ENCODE measurements at places on chromosomes 16 and 17.

GRCh38 chr17:83025636-83026280 lies 53.7 kb upstream of the METRNL start:
- no peak for DNase-seq

DNA sequence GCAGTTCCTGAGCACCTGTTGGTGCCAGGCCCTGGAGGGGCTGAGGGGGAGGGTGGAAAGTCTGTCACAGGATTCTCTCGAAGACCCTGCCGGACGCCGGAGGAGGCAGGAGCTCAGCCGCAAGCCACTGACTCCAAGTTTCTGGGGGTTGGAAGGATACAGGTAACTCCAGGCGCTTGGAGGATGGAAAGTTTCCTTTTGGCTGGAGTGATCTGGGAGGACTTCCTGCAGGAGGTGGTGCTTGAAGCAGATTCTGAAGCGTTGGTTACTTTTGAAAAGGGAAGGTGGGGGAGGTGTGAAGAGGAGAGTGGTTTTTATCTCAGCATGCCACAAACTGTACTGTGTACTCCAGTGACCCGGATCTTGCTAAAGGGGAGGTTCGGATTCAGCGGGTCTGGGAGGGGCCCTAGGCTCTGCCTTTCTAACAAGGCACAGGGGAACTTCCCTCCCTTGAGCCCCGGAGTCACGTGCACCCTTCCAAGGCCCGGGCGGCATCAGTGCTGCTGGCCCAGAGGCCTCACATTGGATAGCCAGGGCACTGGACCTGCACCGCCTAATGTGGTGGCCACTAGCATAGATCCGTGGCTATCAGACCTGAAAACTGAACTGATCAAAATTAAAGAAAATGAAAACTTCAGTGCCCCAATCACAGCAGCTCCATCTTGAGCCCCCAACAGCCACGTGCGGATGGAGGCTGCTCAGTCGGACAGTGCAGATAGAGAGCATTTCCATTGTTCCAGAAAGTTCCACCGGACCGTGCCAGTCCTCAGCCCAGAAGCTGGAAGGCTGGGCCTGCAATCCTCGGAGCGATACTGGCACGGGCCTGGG lies 42.2 kb upstream of the GSE1 start:
- DNase-seq: peak; percentile 76

- no peak for DNase-seq
Measured at GRCh38 chr16:10927497-10928112, 14.7 kb downstream of the DEXI start.

DNA sequence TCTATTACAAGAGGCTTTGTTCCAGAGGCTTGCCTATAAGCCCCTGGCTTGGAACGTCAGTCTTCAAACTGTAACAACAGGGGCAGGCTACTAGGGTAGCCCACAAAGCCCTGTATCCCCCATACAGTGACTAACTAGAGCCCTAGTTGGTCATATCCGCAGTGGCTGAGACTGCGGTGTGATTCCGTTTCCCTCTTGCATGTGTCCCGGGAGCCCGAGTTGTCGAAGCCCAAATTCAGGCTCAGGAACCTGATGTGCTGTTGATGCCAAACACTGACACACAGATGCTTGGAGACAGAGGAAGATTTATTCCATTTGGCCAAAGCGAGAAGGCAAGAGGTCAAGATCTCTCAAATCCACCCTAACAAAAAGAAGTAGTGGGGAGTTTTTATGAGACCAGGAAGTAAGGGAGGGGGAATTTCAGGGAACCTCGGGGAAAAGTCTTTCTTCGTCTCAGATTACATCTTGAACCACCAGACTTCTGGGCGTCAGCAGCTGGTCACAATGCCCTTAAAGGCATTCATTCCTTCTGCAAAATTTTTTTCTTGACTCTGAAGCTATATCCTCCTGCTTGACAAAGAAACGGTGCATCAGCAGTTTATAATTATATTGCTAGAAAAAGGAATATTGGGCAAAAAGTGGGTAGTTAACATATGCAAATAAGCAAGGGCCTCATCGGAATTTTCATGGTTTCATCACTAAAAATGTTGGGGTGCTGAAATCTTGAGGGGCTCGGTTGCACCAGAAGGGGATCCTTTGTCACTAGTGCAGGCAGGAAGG lies 879 bp downstream of the SLFN5 start:
- DNase-seq: peak; percentile 15

DNA sequence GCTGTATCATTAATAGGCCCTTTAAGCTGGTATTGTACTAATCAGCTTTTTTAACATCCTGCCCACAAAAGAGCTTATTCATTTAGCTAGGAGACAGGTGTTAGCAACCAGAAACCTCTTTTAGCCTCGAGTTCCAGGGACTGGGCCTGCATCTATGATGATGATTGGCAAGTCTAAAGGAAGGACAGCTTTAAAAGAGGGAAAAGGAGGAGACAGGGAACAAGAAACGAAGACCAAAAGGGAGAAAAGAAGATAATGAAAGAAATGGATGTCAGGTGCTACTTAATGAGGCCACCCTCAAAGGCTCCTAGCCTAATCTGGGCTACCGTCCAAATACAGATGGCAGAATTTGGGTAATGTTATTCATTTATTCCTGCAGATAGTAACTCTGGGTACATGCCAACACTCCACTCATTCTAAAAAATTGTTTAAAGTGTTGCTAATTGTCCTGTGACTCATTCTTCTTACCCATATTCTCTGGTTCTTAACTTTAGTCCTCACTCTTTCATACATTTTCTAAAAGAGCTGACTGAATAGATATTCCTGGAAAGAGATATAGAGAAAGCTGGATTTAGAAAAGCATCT lies 18.7 kb upstream of the RFFL start:
- DNase-seq: no peak
